Cerebellar nuclear complex (tissue), 1 donor: ENCODE measurements at places on chromosomes 5 and 9.

DNA sequence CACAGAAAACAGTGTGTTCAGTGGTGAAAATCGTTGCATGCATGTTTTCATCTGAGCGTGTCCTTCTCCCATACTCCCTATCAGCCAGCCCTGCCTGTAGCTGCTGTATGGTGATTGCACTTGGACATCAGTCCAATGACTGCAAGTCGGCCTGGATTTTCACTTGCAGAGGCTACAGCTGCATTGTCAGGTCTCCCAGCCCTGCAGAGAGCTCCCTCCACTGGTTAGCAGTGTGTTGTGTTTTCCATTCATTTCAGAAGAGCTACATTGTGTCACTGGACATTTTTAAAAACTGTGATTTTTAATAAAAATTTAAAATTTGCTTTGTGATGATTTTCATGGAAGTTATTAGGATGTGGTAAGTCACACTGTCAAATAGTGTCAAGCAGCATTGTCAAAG lies 96.6 kb downstream of the SYK start:
- no peak for DNase-seq

DNA sequence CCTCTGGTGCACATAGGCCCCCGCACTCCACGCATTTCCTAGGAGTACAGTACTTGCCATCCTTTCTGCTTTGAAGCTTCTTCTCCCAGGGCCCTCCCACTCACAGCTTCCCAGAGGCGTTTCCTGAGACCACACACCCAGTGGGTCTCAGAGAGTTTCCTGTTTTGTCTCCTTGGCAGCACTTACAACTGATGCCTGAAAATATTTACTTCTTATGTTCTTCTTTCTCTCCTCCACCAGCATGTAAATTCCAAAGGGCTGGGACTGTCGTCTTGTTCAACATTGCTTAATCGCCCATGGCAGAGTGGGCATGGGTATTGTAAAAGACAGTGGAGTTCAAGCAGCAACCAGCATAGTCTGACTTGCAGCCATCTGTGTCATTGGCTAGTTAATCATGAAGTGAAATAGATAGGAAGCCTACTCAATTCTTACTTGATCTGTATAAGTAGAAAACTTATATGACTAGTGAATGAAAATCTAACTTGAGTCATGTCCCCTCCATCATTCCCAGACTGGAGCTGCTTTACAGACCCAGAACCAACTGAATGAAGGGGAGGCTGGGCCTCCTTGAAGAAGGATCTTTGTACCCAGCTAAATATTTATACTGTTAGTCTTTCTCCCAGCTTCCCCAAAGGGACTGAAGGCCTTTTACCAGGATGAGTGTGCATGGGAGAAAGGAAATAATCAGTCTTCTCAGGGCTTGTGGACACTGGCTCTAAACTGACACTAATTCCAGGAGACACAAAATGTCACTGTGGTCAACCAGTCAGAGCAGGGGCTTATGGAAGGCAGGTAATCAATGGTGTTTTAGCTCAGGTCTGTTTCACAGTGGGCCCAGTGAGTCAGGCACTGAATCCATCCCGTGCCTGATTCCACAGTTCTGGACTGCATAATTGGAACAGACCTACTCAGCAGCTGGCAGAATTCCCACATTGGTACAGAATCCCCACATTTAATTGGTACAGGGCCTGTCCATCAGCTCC lies 116.4 kb downstream of the SV2C start:
- no peak for DNase-seq

DNA sequence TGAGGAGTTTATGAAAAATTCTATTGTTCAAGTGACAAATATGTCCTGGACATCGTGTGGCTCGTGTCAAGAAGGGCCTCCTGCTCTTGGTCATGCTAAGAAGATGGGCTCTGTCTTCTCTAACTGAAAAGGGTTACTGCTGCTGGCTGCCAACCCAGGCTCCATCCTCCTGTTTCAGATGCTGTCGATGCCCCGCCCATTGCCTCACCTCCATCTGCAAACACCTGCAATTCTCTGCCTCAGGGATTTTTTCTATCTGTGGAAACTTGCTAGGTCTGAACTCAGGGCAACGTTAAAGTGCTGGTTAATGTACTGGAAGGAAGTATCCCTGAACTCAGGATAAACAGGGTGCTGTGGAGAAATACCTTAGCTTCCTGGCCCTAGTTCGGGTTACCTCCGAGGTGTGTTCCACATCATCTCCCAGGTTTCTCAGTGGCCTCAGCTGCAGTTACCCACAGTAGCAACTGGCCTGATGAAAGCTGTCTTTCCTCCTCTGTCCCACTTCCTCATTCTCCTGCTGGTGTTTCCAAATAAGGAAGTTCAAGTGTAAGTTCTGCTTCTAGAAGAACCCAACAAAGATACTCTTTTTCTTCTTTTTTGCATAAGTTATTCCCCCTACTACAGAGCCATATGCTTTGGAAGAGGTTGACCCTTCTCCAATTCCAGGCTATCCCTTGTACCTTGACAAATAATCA lies 151.7 kb upstream of the SMIM23 start:
- DNase-seq = no peak

DNA sequence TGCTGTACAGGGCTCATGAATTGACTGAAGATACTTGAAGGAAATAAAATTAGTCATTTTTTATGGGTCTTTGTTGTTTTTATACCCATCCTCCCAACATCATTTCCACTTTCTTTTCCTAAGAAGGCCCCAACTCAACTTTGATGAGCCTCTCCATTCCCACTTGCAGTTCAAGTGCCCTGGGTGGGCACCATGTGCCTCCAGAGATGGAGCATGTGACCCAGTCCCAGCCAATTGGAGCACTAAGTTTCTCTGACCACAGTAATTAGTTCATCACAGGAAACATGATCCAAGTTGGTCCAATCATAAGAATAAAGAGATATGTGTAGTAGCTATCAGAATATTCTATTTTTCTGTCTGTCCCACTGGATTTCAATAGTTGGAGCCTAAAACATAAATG lies 46.9 kb downstream of the HTR4 start:
- DNase-seq = no peak

DNA sequence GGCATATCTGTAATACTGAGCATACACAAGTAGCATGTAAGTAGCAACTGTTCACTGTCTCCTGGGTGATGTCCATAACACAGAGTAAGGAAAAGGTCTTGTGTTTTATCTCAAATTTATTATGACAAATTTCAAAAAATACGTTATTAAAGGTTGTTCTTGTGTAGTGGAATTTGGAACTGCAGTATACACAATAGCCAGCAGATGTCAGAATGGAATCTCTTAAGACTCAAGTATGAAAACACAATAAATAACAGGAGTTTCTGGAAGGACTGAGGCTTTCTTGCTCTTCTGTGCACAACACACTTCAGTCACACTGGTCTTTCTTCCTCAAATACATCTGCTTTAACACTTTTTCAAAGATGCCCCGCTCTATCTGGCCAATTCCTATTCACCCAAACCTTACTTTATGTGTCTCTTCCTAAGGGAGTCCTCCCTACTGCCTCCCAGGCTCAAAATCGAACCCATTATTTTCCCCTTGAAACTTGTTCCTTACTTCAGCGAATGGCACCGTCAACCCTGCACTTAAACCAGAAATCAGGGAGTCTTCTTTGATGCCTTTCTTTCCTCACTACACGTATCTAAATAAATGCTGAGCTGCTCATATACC lies 6.5 kb upstream of the FBXO10 start:
- no peak for DNase-seq

DNA sequence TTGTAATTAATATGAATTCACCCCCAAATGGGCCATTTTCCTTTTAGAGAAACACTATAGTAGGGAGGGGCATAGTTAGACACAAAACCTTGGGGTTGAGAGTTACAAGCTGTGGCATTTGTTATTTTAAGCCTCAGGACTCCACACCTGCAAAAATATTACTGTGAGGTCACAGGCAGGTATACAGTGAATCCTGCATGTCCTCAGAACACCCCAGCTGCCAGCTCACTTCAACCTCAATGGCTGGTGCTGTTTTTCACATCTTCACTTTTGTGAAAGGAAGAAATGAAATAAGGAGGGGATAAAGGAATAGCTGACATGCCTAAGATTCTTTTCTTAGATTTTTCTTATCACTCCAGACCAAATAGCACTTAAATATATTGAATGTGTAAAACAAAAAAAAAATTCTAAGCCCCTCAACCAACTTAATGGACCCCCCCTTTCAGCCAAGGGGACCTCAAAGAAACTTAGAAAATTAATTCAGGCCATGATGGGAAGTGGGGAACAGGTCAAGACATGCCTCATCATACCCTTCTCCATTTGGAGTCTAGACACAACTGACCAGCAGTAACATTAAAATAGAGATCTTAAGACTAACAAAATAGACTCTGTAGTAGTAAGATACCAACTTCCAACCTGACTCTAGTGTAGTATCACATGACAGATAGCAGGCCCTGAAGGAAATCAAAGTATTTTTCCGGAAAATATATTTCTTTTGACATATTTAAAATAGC lies 9.2 kb downstream of the C9orf85 start:
- DNase-seq = no peak

DNA sequence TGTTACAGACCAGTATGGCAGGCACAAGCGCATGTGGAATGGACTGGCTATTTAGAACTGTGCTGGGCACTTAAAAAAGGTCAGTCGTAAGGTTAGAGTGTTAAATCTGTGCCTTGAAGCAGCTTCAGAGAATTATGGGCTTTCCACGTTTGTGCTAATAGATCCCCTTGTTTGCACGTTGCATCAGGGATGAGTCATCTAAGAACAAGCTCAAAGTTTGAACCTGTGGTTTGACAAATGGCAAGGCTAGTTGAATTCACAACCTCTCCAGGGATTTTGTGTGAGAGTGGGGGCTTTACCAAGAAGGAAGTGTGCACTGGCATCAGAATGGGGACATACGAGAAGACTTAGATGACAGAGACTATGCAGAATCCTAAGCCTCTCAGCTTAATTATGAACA lies 249.6 kb downstream of the IRX1 start:
- DNase-seq = no peak

DNA sequence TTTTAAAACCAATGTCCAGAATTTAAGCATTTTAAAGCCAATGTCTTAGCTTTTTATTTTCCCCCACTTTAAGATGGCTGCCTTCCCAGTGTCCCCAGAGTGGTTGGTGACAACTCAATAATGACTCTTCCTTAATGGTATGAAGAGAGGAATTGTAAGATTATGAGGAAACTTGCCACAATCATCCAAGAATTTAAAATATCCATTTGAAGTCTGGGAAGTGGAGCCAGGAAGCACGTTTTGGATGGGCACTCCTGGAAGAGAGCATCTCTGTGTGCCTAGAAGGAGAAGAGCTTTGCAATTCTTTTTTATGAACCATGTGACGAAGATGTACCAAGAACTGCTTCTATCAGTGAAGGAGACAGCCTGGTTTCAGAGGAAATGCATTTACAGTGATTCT lies 11.3 kb upstream of the IGFBPL1 start:
- DNase-seq = no peak

DNA sequence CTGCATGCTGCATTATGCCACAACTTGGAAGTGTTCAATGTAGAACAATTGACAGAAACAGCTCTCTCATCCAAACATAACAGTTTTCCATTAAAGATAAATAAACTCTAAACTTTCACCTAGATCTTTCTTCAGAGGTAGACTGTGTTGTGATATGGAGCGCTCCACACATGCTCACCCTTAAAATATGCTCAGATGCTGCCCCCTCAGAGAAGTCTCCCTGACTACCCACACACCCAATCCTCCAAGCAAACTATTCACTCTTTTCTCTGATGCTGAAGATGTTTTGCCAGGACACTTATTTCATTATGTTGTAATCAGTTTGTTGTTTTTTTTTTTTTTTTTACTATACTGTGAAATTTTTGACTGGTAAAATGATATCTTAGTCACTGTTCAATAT lies 206.6 kb upstream of the RASA1 start:
- no peak for DNase-seq

- DNase-seq = no peak
Observed at GRCh38 chr9:88477300-88477751, 57.7 kb upstream of the NXNL2 start.

DNA sequence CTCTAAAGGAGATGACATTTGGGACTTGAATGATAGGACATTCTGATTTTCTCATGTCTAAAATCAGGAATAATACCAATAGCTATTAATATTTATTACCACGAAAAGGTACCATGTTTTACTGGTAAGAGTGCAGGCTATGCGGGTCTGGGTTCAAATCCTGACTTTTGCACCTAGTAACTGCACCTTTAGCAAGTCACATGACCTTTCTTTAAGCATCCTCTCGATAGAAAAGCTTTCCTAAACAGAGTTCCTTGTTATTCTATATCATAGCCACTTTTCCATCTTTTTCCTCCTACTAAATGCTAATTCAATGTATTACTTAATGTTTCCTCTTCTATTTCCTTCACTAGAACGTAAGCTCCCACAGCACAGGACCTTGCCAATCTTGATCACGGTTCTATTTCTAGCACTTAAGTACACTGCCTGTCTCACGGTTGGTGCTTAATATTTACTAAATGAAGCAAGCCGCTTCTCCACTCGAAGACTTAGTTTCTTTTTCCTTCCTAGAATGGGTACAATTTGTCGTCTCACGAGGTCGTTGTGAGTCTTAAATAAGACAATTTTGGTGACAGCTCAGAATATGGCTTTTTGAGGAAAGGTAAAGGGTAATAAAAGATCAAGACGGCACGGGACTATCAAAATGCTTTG lies 816 bp downstream of the RBM18 start:
- no peak for DNase-seq

- no peak for DNase-seq
Observed at GRCh38 chr5:132049559-132049958, 10.9 kb upstream of the IL3 start.

- no peak for DNase-seq
Observed at GRCh38 chr5:136399527-136399926, 34.2 kb upstream of the TRPC7 start.
